ENCODE measurements at places on chromosomes 6 and 20. TPM values are rescaled to one million over a fixed set of nuclear protein-coding genes. Genes with fewer than 3 reads are reported as not detected.
A peak's percentile ranks its signal among the peaks of the same experiment; 100 is the strongest.

Gene RIMS4
- total RNA-seq, result not detected

Gene LTB
- total RNA-seq, result 239 TPM

Gene MRPS18B
- 15.5 TPM for total RNA-seq

Gene WFDC12
- not detected for total RNA-seq

Gene TSBP1
- total RNA-seq, result not detected

Gene OR14J1
- not detected for total RNA-seq

Gene FKBP1C
- not detected for total RNA-seq

DNA sequence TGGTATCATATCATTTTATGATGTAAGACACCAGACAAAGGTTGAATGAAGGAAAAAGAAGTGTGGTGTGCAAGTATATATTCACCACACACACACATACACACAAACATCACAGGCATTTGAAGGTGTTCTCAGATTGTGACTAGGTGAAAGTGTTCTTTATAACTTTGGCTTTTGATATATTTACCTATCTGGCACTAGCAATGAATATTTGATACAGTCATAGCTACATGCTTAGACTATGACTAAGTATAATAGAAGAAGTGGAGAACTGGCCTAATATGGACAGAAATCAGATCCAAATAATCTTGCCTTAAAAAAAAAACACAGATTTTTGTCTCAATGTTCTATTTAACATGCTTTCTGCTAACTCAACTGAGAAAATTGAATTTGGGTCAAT is 809.9 kb downstream of the KIF16B start:
- no peak for DNase-seq

- DNase-seq, result no peak
These were observed 555.6 kb downstream of the CD83 start for GRCh38 chr6:14673201-14673600.

- no peak for DNase-seq
These were observed 27.4 kb downstream of the HEBP2 start for GRCh38 chr6:138431256-138432062.

DNA sequence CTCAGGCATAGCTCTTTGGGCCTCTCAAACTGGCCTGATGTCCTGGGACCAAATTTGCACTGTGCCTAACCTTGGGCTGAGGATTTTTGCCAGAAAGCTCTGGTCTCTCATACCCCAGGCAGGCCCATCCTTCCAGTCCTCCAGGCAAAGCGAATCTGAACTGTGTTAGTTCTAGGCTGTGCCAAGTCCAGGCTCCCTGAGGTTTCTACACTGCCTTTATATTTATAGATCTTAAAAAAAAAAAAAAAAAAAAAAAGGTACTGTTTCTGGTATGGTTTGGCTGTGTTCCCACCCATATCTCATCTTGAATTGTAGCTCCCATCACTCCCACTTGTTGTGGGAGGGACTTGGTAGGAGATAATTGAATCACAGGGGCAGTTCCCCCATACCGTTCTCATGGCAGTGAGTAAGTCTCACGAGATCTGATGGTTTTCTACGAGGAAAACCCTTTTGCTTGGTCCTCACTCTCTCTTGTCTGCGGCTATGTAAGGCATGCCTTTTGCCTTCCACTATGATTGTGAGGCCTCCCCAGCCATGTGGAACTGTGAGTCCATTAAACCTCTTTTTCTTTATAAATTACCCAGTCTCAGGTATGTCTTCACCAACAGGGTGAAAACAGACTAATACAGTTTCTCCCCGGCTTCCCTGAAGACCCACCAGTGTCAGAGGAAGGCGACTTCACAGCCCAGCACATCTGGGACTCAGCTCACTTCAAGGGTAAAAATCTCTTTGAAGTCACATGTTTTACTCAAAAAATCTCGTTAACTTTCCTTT is 39.0 kb upstream of the TBXT start:
- no peak for DNase-seq

DNA sequence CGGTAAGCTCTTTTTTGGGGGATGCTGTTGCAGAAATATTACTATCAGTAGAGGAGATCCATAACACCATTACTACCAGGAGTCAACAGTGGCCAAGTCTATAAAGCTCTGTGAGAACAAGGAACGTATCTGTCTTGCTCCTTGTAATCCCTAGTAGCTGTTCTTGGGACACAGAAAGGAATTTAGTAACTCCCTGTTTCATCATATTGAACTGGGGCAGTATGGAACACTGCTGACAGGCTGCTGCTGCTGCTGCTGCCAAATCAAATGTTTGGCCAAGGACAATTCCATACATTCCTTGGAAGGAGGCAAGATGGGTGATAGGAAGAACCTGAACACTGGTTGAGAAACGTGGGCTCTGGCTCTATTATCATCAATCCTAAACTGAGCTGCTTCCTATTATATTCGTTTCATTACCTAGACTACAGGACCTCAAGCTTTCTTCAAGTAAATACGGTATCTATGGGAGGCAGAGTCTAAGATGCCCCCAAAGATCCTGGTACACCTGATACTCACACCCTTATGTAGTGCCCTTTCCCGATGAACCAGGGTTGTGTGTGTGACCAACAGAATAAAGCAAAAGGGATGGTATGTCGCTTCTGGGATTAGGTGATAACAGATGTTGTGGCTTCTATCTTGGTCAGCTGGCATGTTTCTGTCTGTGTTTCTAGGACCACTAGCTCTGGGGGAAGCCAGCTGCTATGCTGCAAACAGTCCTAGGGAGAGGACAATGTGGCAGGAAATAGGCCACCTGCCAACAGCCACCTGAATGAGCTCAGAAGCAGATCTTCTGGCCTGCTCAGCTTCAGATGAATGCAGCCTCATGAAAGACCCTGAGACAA is 39.5 kb downstream of the ELOVL5 start:
- peak; percentile 45 for DNase-seq

- no peak for DNase-seq
These were observed 133.8 kb downstream of the ANKRD60 start for GRCh38 chr20:58094698-58095097.

DNA sequence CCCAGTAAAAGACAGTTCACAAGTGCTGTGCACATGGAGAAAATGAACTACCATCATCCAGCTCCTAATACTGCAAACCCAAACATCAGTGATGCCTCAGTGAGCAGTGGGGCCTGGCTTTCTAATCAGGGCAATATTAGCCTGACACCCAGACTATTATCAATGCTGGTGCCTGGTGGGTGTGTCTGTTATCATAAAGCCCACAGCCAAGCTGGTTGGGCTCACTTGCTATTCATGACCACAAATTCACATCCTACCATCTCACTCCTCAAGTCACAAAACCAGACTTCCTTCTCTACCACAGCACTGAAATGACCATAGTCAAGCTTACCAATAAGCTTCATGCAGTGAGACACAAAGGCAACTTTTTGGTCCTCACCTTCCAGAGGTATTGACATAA is 180.8 kb upstream of the PLN start:
- no peak for DNase-seq

DNA sequence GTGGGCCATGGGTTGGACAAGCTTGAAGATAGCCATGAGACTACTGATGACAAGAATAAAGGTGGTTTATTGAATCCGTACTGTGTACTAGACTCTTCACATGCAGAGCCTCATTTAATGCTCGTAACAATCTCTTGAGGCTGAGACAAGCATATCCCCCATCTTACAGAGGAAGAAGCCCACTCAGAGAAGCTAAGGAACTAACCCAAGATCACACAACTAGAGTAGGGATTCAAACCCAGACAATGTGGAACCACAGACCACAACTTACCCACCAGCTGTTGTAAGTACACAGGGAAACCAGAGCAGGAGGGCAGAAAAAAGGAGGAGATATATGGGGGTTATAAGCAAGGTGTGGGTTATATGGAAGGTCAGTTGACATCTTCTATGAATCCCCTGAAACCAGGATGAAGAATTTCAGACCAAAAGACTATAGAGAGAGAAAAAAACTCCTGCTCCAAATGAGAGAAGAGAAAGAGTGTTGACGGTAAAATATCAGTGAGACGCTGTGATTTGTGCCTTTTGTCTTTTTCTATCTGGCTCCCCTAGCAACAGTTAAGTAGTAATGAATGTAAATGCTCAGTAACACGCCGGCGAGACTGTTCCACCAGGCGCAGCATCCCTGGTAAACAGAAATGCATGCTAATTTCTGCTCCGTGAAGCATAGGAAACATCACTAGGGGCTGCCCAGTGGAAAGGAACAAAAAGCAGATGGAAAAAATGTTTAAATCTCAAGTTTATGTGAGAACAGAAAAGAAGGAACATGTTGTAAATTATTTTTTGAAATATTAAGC is 80.1 kb upstream of the SLC22A16 start:
- DNase-seq, result no peak

DNA sequence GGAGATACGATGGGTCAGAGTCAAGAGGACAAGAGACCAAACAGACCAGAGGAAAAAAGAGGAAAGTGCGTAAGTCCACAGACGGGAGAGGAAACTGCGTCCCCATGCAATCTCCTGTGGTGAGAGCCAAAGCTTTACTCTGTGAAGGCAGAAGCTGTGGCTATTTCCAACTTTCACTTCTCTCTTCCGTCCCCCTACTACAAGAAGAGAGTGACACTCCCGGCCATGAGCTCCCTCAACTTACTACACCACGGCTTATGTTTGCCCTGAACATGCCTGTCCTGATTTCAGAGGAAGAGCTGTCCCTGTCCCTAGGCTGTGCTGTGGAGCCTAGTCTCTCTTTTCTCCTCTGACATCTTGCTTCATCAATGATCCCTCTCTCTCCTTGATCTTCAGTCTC is 11.5 kb upstream of the SSR1 start:
- DNase-seq, result no peak

- DNase-seq, result no peak
These were observed 115.3 kb upstream of the GMDS start for GRCh38 chr6:2360716-2361115.

- no peak for DNase-seq
These were observed 293.9 kb downstream of the KIF16B start for GRCh38 chr20:16279320-16279719.

- no peak for DNase-seq
These were observed 395.8 kb upstream of the MARCKS start for GRCh38 chr6:113461153-113461932.

DNA sequence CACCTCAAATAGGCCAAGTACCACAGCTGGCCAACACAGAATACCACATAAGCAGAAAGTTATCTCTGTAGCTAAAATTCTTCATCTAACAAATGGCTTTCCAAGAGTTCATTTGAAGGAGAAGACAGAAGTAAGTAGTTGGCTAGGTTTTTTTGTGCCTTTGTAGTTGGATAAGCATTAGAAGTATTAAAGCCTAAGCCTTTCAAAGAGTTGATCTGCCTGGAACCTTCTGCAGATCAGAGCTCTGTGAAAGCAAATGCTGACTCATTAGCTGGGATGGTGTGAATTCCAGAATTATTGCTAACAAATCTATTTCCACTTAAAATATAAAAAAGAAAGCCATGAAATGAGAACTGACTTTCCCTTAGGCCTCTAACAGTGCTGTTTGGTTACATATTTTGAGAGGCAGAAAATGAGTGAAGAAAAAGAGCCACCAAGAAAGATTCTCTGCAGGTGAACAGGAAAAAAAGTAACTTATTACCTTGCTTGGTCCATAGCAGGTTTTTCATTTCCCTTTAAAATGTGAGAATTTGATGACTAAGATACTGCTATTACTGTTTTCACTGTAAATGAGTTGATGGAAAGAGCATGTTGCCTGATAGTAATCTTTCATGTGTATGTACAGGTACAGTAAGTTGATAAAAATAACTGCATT is 763.2 kb upstream of the FLRT3 start:
- no peak for DNase-seq

- no peak for DNase-seq
These were observed 35.2 kb upstream of the NOP56 start for GRCh38 chr20:2617099-2617714.

DNA sequence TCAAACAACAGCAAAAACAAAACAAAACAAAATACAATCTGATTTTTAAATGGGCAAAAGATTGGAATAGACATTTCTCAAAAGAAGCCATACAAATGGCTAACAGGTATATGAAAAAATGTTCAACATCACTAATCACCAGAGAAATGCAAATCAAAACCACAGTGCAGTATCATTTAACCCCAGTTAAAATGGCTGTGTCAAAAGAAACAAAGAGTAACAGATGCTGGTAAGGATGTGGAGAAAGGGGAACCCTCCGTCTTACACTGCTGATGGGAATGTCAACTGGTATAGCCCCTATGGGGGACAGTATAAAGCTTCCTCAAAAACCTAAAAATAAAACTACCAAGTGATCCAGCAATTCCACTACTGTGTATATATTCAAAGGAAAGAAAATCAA is 10.9 kb upstream of the NELFCD start:
- DNase-seq, result no peak

DNA sequence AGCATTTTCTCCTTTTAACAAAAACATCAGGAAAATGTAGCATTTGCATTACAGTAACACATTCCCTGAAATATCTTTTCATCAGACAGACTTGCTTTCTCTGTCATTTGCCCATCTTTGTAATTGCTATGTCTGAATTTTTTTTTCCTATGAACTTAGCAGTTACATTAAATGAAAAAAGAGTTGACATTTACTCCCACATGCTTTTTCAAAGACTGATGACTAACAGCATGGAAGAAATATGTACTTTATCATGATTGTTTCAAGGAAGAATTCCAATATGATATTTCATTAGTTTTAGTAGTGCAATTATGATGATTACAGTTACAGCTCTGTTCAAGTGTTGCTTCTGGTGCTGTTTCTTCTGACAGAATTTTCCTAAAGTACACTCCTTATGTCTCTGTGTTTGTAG is 864.5 kb upstream of the MAN1A1 start:
- DNase-seq, result no peak

DNA sequence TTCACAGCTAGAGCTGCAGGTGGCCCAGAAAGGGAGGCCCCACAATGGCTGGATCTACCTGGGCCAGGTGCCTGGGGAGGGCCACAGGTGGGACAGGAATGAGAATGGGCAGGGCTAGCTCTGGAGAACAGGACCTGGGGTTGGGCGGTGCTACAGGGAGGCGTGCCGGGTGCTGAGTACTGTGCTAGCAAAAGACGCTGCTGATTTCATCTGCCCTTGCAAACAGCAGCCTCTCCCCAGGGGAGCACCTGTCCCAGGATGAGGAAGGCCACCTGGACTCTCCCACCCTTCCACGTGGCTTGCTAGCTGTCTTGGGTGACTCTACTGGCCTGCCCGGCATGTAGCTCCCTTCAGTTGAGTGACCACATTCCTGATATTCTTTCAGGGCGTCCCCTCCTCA is 6.6 kb upstream of the YTHDF1 start:
- DNase-seq, result no peak

GRCh38 chr6:113629975-113630737 is 227.0 kb upstream of the MARCKS start:
- no peak for DNase-seq

GRCh38 chr20:38607351-38607750 is 5.7 kb downstream of the ARHGAP40 start:
- DNase-seq, result no peak

DNA sequence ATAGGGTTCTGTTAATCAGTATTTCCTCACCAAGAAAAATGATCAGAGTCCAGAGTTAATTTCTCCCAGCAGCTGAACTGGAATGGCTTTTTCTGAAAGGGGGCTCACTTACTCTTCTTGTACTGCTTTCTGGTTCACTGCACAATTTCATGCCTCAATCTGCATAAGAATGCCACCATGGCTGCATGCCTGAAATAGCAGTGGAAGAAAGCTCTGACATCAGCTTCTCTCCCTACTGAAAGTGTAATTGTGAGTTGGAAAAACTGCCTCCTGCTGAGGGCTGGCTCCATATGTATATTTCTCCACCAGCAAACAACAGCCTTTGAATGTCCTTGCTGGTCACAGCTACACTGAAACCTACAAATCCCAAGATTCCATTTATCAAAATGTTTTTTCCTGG is 1027.2 kb upstream of the GJE1 start:
- no peak for DNase-seq

All from CD4-positive, alpha-beta T cell (primary cell).